Left ventricle myocardium superior (tissue), 1 donor: ENCODE measurements at places on chromosomes 7 and 10.

DNA sequence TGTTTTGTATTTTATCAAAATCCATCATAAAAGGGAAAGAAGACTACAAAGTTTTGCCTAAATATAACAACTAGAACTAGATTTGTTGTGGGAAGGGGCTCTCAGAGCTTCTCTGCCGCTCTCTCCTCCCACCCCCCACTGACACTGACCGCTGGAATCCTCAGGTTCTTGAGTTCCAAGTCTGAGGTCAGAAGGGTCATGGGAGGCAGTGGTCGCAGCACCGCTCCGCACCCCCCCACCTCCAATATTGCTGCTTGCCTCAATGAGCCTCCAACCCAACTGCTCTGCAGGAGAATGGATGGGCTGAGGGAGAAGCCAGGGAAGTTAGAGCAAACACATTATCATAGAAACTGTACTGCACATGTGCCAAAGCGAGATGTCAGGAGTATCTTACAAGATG is 359.4 kb downstream of the GRID1 start:
- no peak for DNase-seq

- DNase-seq: peak; percentile 99
Measured at GRCh38 chr7:99472561-99473314, at the start of gene ZNF789. Gene ZNF789, plus strand, starts transcription at chr7:99472890. Its CDS starts 3,567 bp downstream, at chr7:99476457.

GRCh38 chr10:111392910-111393309 is 316.1 kb downstream of the ADRA2A start:
- no peak for DNase-seq

DNA sequence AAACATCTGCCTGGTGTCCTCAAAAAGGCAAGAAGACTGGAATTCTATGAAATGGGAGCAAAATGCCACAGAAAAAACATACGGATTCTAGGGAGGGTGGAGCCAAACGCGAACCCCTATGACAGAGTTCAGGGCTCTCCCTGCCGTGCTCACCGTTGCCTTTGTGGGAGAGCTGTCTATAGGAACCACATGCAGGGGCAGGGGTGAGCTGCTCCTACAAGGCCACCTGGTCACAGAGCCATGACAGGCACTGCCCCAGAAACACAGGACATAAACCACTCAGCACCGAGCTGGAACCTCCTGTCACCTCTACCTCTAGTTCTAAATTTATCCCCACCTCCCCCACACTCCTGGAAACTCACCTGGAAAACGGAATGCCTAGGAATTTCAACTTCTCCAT is 155.1 kb upstream of the ZNF32 start:
- no peak for DNase-seq

DNA sequence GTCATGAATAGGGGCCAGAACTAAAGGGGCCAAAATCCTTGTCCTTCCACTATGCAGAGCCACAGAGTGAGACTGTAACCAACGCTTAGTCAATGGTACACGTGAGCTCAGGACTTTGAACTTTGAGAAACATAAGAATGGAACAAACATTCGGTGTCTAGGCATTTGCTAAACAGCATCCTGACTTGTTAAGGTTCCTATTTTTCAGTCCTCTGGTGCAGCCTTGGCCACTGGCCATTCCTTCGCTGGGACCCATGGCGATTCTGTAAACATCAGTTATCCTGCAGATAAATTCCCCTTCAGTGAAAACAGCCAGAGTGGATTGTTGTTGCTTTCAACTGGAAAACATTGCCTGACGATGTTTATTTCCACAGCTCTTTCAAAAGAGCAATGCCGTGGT is 266.8 kb downstream of the SORCS1 start:
- peak; percentile 50 for DNase-seq

DNA sequence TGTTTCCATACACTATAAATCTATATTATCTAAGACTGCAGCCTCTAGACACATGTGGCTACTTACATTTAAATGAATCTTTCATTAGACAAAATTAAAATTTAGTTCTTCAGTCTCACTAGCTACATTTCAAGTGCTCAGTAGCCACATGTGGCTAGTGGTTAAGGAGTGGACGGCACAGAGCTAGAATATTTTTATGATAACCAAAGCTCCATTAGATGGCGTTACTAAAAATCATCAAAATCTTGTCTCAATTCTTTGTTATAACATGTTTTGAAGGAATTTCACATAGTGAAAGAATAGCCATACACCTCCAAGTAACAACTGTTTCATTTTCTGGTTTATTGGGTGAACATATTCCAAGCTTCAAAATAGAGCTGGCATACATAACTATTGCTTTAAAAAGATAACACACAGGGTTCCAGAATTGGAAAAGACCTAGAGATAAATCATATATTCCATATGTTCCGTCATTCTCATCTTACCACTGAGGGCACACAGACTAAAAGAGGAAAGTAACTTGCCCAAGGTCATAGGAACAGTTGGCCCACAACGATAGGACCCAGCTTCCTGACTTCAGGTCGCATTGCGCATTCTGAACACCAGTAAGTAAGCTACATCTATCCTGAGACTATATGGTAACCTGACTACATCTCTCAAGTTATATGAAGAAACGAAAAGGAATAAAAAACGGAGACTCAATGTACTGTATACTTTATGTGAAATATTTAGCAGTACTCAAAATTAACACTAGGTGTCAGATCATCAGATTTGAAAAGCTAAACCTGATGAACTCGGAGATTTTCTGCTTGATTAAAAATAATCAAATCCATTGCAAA is 66.6 kb downstream of the CAV1 start:
- no peak for DNase-seq

DNA sequence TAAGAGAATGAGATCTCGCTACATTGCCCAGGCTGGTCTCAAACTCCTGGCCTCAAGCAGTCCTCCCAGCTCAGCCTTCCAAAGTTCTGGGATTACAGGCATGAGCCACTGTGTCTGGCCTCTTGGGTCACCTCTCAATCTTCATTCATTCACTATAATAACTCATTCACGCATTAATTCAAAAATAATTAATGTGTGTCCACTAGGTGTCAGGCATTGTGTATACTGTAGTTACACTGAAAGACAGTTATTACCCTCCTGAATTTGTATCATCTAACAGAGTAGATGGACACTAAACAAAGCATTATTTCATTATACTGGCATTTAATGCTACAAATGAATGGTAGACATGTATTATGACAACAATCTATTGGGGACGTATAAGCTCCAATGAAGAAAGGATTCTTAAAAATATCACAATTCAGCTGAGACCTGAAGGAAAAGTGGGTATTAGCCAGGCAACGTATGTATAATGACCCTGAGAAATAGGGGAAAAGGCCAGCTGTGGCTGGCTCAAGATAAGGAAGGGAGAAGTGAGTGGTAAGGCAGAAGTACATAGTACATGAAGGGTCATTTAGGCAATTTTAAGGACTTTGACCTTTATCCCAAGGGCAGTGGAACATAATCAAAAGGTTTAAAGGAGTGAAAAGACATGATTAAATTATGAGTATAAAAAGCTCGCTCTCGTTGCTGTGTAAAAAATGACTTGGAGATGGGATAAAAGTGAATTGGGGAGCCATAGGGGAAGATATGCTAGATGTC is 150.7 kb downstream of the BTAF1 start:
- DNase-seq: no peak

- no peak for DNase-seq
Measured at GRCh38 chr10:17871036-17871435, 61.9 kb downstream of the MRC1 start.

GRCh38 chr10:76542307-76542930 is 1095.2 kb downstream of the KCNMA1 start:
- DNase-seq: no peak

GRCh38 chr7:46011059-46011458 is 90.0 kb upstream of the IGFBP3 start:
- DNase-seq: no peak

DNA sequence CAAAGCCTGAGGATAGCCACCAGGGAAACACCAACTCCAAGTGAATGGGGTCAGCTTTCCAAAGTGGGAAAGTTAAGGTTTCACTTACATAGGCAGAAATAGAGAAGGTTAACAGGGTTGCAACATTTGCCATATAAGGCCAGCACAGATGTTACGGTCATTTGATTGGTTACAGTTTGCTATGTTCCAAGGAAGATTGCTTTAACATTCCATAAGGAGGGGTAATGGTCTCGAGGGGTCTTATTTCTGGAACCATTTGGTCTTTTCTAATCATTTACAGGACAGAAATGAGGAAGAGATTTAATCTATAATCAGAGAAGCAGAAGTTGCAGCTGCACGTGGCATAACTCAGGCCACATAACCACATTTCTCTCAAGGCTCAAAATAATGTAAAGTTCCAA is 679.4 kb upstream of the C7orf33 start:
- no peak for DNase-seq

DNA sequence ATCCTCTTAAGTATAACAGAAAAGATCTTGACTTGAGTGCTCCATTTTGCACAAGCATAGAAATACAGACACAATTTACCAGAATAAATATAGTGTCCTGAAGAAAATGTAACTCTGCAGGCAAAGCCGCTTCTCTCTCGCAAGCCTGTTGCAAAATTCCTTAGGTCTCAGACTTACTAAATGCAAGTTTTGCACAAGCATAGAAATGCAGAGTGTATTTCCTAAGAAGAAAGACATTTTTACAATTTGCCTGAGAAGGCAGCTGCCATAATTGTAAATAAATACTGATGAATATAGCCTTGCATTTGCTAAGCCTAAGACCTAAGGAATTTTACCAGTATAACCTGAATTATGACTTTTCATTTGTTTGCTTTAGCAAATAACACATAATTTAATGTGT is 67.1 kb downstream of the AGMO start:
- DNase-seq: no peak

GRCh38 chr7:28106321-28106829 is 74.2 kb downstream of the JAZF1 start:
- peak; percentile 37 for DNase-seq

GRCh38 chr10:61028861-61029361 is 84.9 kb upstream of the RHOBTB1 start:
- DNase-seq: no peak

DNA sequence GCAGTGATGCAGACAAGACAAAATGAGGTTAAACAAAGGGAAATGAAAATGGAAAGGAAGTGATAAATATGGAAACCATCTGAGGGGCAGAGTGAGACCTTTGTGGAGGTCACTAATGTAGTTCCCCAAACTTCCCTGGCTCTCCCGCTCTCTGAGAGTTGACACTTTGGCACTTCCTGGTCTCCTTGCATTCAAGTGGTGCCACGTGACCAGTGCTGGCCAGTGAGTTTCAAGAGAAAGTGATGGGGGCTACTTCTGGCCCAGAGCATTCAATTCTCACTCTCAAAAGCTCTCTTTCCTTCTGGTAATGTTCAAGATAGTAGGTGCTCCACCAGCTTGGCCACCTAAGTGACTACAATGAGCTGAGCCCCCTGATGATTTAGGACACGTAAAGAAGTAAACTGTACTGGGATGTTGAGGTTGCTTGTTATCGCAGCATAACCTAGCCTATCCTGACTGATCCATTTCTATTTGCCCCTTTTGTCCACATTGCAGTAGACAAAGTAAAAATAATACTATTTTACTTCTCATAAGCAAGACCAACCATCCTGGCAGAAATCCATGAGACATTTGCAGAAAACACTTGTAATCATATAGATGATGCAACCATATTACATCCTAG is 242.0 kb upstream of the YAE1 start:
- DNase-seq: no peak

GRCh38 chr10:84204122-84204521 is 9.8 kb downstream of the CDHR1 start:
- DNase-seq: no peak

- no peak for DNase-seq
Measured at GRCh38 chr10:69452676-69453415, 1.6 kb downstream of the TSPAN15 start.

GRCh38 chr10:71761541-71762113 is 11.7 kb downstream of the VSIR start:
- DNase-seq: peak; percentile 60

- DNase-seq: no peak
Measured at GRCh38 chr10:132021504-132022143, 39.9 kb upstream of the BNIP3 start.

- no peak for DNase-seq
Measured at GRCh38 chr10:82887488-82887887, 1012.5 kb downstream of the NRG3 start.

GRCh38 chr10:127942811-127943210 is 35.9 kb downstream of the PTPRE start:
- DNase-seq: no peak

DNA sequence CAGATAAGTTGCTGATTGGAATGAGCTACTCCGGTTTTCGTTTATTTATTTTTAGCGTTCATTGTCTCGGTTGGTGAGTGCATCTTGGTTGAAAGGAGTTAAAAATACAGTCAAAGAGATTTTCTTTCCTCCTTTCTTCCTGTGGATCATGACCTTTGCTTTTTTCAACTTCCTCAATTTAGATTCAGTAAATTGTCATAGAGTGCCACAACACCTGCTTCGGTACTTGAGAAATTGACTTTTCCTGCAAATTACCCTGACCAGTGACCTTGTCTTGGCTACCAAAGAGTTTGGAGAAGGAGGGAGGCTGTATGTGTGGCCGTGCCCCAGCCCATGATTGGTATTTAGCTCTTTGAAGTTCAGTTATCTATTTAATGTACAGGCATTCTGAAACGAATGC is 128.7 kb downstream of the FAM204A start:
- DNase-seq: no peak

- DNase-seq: peak; percentile 89
Measured at GRCh38 chr10:132395704-132396493, 1.1 kb upstream of the PWWP2B start.

GRCh38 chr7:43242628-43243255 is 130.3 kb downstream of the HECW1 start:
- no peak for DNase-seq

DNA sequence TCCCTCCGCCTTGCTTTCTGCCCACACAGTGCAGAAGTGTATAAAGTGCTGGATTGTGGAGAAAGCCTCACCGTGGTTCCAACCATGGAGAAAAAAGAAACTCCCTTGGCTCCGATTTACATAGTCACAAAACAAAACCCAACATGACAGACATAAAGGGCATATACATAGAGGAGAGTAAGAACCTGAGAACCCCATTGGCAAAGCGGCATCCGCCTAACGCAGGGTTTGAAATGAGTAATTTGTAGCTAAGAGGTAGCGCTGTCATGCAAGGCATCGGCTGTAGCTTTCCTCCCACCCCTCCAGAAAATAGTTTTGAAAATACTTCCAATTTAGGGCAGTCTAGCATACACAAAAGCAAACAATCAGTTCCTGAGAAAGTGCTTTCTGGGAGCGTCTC is 126.0 kb upstream of the NRBF2 start:
- no peak for DNase-seq

- no peak for DNase-seq
Measured at GRCh38 chr7:95095259-95095965, 188.0 kb downstream of the PPP1R9A start.

- peak; percentile 37 for DNase-seq
Measured at GRCh38 chr7:74324531-74325209, 35.5 kb downstream of the CLIP2 start.

DNA sequence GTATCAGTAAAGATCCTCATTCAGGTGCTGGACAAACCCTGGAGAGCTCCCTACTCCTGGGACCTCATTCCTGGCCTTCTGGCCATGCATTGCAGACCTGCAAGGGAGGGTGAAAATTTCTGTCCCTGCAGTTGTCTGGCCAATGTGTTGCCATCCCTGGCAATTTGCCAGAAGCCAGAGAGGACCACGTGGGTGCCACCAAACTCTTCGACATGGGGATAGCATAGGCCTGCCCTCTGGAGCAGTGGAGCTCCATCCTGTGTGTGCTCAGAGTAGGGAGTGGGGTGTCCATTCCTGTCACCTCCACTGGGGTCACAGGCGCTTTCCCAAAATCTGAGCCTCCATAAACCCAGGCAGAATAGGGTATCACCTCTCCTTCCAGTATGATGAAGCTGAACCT is 31.2 kb downstream of the DMBT1 start:
- DNase-seq: no peak

GRCh38 chr10:87794285-87794684 is 23.7 kb downstream of the ATAD1 start:
- no peak for DNase-seq
